ENCODE measurements at places on chromosomes 3 and 15.

GRCh38 chr3:59128685-59129084 lies 78.9 kb upstream of the CFAP20DC start:
- no peak for DNase-seq

GRCh38 chr3:172151651-172152649 lies 112.6 kb downstream of the FNDC3B start:
- DNase-seq = no peak

DNA sequence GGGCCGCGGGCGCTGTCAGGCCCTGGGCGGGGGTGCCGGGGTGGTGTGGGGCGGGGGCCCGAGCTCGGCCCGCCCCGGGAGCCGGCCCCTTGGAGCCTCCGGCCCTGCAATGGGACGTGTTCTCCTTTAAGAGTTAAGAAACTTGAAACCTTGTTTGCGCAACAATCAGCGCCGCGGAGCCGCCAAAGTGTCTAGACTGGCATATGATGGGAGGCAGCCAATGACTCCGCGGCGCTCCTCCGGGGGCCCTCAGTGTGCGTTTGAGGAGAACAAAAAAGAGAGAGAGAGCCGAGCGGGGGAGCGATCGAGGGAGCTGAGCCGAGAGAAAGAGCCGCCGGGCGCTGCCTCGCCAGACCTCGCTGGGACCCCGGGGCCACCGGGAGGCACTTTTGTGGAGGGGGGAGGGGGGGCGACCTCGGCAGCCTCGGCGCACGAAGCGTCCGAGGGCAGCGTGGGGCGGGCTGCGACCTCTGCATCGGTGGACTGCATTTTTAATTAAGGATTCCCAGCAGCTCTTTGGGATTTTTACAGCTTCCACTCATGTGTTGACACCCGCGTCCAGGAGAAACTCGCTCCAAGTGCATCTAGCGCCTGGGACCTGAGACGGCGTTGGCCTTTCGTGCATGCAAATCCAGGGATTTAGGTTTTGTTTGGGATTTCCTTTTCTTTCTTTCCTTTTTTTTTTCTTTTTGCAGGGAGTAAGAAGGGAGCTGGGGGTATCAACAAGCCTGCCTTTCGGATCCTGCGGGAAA lies at the start of gene SMAD6:
TSS of gene SMAD6 (plus strand) at position 202 of the 752 bp plus-strand sequence. CDS start 1,023 bp downstream, outside the sequence.
- DNase-seq = peak; percentile 61

DNA sequence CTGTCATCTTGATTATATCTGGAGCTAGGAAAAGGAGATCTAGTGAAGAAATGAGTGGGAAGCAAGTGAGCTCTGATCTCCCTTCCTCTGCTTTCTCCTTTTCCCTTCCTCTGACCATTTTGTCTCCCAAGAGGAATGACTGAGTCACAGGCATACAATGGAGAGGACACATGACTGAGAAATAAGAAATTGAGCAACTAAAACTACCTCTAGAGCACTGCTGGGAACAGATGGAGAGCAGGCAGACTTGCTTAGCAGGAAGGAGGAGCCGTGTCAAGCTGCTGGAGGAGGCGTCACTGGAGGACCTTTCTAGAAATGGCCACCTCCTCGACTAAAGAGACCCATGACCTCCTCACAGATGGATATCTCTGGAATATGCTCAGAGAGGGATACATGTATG lies 66.9 kb upstream of the MYO5C start:
- DNase-seq = no peak

DNA sequence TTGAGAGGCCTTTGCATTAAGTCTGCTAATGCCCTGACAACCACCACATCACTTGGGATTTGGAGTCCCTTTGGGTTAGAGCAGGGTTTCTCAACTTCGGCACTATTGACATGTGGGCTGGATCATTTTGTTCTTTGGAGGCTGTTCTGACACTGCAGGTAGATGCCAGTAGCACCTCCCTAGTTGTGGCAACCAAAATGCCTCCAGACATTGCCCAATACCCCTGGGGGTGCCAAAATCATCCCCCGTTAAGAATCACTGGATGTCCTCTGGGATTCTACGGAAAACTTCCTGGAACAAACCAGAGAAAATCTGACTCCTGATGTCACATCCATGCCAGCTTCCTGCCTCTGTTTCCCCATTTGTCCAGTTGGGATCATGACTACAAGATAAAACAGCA lies 37.2 kb upstream of the BLM start:
- DNase-seq = no peak

DNA sequence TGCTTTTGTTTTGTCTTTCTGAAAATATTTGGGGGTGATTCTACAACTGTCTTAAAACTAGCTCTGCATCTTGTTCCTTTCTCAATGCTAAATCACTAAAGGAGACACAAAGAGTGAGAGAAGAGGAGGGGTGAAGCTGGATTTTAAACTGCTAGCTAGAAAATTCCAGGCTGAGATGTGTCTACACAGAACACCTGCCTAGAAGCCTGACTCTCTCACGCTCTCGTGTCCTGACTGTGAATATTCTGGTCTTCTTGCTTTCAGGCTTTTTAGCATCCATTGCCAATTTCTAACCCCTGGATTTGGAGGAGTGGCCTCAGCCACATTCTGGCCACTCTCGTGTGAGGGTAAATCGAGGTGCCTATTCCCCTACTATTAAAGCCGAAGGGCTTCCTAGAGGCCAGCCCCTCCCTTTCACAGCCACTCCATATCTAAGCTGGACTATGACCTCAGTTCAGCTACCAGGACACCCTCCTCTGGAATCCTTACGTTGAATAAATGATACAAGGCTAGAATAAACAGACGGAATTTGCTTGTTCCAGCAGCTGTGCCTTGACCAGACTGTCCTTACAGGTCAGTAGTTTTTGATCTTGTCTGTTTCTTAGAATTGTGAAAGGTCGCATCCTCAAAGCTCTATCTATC lies 148.2 kb upstream of the FEZF2 start:
- no peak for DNase-seq

GRCh38 chr3:33900809-33901505 lies 102.5 kb downstream of the PDCD6IP start:
- no peak for DNase-seq

GRCh38 chr3:108219336-108219735 lies 2.9 kb downstream of the IFT57 start:
- DNase-seq = no peak

- DNase-seq = no peak
Measured at GRCh38 chr3:48141604-48142137, 46.5 kb downstream of the CDC25A start.

- DNase-seq = no peak
Measured at GRCh38 chr3:196335503-196335948, 2.7 kb downstream of the TM4SF19 start.

DNA sequence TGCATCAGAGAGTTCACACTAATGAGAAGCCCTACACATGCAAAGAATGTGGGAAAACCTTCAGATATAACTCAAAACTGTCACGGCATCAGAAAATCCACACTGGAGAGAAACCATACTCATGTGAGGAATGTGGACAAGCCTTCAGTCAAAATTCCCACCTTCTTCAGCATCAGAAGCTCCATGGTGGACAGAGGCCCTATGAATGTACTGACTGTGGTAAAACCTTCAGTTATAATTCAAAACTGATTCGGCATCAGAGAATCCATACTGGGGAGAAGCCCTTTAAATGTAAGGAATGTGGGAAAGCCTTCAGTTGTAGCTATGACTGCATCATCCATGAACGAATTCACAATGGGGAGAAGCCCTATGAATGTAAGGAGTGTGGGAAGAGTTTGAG lies 10.2 kb downstream of the ZNF619 start:
- DNase-seq = no peak

DNA sequence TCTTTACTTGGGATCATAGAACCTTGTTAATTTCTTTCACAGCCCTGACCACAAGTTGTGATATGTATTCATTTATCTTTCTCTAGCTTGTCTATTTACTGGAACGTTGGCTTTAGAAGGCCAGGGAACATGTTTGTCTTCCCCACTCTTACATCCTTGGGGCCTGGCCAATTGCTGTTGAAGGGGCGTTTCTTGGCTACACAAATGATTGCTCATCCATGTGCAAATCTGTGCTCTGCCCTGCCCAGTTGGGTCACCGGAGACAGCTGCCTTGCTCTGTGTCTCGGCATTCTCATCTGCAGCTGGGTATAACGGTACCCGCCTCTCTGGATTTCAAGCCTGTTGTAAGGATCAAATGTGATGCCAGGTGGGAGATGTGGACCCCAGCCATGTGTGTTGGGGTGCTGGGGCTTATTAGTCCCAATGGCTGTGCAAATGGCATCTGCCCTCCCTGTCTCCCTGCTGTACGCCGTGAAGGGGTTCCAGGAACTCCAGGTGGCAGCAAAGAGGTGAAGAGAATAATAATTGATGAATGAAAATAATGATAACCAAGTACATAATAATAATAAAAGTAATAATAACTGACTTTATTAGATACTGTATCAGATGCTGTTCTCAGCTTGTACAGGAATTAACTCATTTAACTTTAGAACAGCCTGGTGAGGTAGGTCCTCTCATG lies 24.0 kb upstream of the TLE3 start:
- DNase-seq = no peak

DNA sequence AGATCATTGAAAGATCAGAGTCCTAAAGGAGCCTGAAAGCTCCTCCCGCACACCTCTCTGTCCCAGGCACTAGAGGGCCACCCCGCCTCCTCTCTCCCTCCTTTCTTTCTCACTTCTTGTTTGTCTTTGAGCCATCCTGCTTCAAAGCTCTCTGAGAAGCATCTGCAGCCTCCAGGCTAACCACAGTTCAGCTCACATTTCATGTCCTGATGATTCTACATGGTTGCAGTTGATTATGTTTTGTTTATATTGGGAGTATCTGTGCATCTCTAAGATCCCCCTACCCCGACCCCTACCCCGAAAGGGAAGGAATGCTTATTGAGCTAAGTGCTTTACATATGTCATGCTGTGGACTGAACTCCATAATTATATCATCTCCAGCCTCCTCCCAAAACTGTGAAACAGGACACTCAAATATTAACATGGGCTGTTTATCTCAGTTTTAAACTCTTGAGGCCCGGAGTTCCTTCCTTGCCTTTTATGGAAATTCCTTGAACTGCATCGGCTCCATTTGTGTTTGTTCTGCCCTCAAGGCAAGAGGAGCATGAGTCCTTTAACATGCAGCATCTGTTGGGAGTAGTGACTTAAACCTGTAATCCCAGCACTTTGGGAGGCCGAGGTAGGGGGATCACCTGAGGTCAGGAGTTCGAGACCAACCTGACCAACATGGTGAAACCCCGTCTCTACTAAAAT lies 30.9 kb downstream of the MGLL start:
- no peak for DNase-seq

- peak; percentile 44 for DNase-seq
Measured at GRCh38 chr15:100849021-100849854, 30.4 kb upstream of the ALDH1A3 start.

GRCh38 chr3:85433319-85433718 lies 474.5 kb downstream of the CADM2 start:
- DNase-seq = no peak

DNA sequence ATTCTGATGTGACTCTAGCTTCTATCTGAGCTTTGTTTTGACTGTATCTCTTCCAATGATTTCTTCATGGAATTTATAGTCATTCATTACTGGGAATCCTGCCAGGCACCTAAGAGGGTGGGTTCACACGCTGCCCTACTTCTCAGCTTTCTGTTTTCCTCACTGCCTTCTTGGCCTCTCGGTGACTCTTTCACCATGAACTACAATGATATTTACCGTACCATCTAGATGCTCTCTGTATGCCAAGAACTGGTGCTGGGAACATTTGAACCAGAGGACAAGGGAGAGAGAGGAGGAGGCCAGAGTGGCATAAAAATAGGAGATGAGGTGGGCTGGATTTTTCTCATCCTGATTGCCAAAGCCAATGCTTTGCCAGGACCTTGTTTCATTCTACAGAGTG lies 280.0 kb upstream of the P2RY1 start:
- DNase-seq = no peak

- no peak for DNase-seq
Measured at GRCh38 chr3:143358155-143358792, 238.7 kb downstream of the CHST2 start.

DNA sequence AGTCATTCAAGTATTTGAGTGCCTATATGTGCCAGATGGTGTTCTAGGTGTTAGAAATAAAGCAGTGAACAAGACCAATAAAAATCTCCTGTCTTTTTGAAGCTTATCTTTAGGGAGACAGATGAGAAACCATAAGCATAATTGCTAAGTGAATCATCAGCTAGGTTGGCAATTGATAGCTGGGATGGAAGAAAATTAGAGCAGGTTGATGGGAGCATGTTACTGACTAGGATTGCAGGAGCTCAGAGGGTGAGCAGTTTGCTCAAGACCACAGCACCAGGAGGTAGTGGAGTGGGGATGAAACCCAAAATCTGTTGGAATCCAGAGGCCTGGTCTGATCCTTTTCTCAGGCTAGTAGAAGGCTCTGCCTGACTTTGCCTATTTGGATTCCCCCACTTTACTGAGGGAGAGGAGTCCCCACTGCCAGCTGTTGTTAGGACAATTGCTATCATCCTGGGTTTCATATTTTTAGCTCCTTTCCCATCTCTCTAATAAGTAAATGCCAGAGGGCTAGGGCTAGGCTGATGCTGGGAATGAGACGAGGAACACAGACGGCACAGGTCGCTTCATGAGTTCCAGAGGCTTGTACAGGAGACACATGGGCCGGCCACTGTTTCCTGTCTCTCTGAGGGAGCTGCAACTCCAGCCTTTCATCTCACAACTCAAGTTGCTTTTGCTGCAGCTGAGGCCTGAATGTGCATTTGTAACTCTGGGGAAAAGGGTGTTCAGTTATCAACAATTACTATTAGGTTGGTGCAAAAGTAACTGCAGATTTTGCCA lies 102.9 kb downstream of the CACNA1D start:
- no peak for DNase-seq

DNA sequence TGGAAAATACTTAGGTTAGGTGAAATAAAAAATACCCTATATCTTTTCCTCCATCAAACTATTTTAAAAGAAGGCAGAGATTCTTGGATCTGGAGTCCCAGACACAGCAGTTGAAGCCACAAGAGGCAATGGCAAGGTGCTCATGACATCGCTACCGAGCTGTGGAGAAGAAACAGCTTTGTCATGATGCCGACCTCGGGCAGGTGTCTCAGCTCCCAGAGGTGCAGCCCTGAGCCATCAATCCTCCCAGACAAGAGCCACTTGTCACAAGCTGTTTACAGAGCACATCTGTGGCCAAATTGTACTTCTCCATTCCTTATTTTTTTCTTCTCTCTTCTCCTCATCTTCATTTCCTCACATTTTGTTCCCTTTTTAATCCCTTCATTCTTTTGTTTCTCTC lies 50.8 kb downstream of the GPR176 start:
- DNase-seq = no peak

GRCh38 chr3:119636891-119637611 lies 23.3 kb downstream of the POPDC2 start:
- no peak for DNase-seq

DNA sequence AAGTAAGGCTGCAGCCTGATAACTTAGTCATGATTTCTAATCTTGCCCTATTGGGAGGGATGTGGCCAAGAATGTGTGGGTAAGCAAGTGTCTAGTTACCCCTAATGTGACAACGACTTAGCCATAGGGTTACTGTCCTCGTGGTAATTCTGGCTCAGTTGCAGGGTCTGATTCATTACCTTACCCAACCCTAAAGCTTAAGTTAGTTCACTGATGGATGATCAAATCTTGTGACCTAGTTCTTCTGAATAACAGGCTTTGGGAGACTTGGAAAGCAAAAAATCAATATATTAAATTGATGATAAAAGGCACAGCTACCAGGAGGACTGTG lies 1.6 kb upstream of the INTS14 start:
- no peak for DNase-seq

Measured in stimulated activated CD4-positive, alpha-beta T cell treated with anti-CD3 and anti-CD28 coated beads, Interleukin-12 subunit alpha, Interleukin-12 subunit beta, amount 100 ng/mL, for 4 hours (primary cell).